Stimulated activated CD4-positive, alpha-beta T cell treated with anti-CD3 and anti-CD28 coated beads, Interleukin-1b, Interleukin-23, amount 100 ng/mL, for 48 hours (primary cell): ENCODE measurements at places on chromosomes 2 and 18.

DNA sequence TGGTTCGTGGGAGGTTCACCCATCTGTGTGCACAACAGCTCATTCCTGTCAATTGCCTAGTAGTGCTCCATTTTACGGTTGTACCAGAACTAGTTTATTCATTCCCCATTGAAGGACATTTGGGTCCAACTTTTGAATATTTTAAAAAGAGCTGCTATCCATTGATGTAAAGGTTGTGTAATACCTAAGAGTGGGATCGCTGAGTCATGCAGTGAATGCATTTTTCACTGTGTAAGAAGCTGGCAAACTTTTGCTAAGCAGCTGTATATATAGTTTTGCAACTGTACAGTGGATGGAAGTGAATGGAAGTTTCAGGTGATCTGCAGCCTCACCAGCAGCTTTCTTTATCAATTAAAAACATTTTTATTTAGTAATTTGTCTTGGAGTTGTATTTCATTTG, 104.5 kb downstream of the DCDC2C start:
- DNase-seq: no peak

- peak; percentile 81 for DNase-seq
These were observed 36.6 kb downstream of the COPS8 start for GRCh38 chr2:237122214-237122666.

DNA sequence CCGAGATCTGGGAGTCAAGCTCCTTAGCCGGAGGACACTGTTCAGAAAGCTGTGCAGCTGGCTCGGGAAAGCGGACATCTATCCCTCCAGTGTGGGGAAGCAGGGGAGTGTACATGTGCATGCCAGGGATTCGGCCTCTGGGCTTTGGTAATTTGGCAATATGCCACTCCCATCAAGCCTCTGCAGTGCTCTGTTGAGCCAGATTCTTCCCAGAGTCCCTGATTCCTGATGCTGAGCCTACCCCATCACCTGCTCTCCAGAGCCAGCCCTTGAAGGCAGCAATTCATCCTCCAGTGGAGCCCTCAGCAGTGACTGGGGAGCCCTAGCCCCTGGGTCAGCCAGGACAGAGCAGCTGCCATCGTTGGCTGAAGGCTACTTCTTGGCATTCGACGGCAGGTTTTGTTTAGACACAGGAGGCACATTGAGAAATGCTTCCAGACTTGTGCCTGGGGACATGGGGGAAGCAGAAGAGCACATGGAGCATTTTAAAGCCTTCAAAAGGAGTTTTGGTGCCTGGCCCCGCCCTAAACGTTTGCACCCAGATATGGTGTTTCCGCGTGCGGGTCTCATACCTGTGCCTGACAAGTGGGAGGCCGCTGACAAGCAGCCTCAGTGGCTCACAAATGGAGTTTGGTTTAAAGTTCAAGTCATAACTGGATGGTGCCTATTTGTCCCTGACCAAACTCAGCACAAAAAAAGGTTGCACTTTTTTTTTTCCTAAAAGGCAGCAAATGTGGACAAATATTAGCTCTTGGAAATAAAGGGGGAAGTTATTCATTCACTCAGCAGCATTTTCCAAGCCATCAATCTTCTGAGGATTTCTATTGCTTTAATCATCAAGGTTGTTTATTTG, 272.8 kb downstream of the CYRIA start:
- DNase-seq: no peak

DNA sequence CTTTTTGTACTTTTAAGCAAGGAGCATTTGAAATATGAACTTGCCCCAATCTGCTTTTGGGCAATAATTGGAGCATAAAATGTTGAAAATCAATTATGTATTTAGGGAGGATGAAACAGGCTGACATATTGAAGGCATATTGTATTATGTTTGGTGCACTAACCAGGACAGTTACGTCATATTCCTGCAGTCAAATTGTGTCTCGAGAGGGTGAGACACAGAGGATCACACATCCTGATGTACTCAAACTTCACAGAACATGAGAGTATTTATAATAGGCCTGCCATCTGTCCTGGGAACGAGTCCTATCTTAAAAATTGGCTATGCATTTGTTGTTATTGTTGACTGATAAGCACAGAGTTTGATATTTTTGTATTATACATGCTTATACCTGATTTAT, 44.7 kb downstream of the TANC1 start:
- DNase-seq: no peak

GRCh38 chr2:46550686-46551404, 71.5 kb downstream of the TMEM247 start:
- no peak for DNase-seq

GRCh38 chr2:38631976-38632375, 29.2 kb upstream of the HNRNPLL start:
- no peak for DNase-seq

GRCh38 chr2:191818725-191819350, 28.1 kb downstream of the CAVIN2 start:
- no peak for DNase-seq

- no peak for DNase-seq
These were observed 56.3 kb downstream of the SRBD1 start for GRCh38 chr2:45554742-45555140.

GRCh38 chr2:64394153-64394552, 59.8 kb upstream of the LGALSL start:
- no peak for DNase-seq

DNA sequence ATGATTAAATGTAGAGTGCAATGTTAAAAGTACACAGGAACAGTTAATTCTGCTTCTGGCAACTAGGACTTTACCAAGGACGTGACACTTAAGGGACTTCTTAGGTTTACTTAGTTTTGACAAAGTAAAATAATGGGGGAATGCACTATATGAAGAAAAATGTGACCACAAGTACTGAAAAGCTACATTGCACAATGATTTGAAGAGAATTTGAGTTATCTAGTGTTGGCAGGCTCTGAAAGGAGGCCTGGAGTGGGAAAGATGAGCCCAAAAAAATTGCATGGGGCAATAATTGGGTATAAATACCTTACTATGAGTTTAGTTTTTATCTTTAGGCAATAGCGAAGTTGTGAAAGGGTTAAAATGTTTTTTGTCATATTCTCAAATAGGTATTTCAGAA, 173.7 kb downstream of the DOK6 start:
- DNase-seq: no peak

- no peak for DNase-seq
These were observed 15.4 kb downstream of the TMEM163 start for GRCh38 chr2:134703426-134703825.

DNA sequence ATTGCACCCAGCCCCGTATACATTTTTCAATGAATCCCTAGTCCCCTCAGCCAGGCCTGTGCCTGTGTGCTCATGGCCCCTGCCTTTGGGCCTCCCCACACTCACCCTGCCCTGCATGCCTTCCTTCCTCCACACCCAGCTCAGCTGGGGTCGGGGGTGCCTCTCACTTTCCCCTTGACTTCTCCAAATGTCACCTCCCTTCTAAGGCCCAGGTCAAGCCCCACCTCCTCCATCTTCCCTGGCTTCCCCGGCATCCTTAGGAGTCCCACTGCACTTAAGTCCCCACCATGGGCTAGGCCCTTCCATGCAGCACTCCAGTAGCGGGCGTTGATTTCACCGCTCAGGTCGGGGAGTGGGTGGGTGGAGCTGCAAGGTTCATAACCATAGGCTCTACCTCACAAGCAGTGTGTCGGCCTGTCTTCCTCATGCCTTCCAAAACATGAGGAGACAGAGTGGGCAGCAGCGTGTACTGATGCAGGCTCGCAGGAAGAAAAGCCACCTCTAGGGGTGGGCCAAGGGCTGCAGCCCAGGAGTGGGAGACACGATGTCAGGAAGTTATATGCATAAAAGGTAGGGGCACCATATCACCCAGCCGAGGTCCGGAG, 47.7 kb downstream of the DNMT3A start:
- DNase-seq: no peak

DNA sequence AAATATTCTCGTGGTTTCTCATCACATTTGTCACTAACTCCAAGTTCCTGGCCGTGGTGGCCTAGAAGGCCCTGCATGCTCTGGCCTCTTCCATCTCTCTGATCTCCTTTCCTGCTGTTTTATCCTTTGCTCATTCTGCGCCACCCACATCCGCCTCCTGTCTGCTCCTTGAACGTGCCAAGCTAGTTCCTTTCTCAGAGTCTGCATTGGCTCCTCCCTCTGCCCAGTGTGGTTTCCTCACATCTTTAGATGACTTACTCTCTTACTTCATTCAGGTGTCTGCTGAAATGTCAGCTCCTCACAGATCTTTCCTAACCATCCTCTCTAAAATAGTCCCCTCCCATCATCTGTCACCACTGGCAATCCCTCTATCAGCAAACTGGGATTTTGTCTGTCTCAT, 158.6 kb upstream of the RBMS1 start:
- DNase-seq: peak; percentile 70

GRCh38 chr18:68114989-68115388, 598.5 kb upstream of the DSEL start:
- no peak for DNase-seq

GRCh38 chr2:129748250-129748649, 231.2 kb upstream of the RAB6C start:
- DNase-seq: no peak

- DNase-seq: no peak
These were observed 218.4 kb upstream of the VRK2 start for GRCh38 chr2:57828221-57828620.

DNA sequence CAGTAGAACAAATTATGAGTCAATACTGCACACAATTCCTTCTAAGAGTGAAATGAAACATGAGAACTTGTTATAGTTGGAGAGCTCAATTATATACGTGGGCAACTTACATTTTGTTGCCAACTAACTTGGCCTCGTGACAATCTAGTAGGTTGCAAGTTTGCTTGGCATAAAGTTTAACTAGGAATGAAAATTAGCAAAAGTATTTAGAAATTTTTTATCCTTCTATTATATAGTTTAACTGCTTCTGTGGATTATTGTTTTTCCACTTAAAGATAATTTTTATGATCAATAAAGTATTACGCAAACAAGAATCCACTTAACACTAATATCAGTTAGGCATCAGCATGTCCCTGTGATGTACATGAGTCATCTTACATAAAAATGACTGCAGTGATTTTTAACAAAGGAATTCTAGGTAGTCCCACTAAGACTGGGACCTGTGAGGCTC, 41.1 kb downstream of the FAM124B start:
- DNase-seq: no peak

DNA sequence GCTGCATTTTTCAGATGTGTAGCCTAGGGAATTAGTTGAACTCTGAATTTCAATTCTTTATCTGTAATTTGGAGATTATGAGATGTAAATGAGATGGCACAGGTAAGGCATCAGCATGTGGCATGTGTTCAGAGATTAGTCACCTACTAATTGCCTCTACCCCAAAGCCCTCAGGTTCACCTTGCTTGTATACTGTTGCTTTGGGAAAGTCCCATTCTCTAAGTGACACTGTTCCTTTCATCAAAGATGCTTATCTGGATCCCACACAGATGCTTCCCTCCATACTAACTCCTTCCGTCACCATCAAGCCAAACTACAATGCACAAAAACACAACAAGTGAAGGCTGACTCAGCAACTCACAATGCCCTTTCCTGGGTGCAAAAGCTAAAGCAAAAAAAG, 143.7 kb downstream of the LRATD1 start:
- DNase-seq: no peak

DNA sequence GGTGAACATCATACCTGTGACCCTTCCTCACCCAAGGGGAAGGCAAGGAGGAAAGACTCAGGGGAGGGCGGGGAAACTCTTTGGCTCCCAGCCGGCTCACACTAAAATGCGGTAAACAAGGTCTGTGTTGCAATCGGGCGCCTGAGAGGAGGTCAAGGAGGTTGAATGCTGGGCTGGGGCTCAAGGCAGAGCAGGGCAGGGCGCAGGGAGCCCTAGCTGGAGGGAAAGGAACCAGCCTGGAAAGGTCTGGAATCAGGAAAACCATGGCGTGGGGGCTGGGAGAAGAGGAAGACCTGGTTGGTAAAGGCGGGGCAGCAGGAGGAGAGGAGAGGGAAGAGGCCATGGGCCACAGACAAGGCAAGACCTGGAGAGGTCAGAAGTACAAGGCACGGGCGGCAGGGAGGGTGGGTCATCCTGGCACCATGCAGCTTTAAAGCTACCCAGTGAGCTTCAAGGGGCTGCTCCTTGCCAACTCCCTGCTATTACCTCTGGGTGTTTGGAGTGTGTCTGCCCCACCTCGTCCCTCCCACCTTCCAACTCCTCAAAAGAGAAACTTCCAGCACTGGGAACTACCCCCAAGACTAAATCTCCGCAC, 4.8 kb upstream of the TMEM37 start:
- no peak for DNase-seq

- DNase-seq: no peak
These were observed 25.7 kb downstream of the ABHD3 start for GRCh38 chr18:21678859-21679258.

DNA sequence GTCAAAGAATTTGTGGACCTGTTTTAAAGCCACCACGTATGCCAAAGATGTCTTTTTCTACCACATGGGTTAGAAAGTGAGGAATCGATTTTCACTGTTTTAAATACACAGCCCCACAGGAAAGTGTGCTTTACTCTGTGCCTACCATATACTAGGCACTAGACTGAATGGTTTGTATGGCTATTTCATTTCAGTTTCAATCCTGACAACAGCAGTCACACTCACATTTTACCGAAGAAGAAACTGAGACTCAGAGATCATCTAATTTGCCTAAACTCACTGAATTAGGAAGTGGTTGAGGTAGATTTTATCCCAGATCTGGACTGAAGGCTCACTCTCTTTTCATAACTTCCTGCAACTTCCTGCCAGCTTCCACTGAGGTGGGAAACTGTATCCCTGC, 176.4 kb downstream of the ALK start:
- DNase-seq: no peak

DNA sequence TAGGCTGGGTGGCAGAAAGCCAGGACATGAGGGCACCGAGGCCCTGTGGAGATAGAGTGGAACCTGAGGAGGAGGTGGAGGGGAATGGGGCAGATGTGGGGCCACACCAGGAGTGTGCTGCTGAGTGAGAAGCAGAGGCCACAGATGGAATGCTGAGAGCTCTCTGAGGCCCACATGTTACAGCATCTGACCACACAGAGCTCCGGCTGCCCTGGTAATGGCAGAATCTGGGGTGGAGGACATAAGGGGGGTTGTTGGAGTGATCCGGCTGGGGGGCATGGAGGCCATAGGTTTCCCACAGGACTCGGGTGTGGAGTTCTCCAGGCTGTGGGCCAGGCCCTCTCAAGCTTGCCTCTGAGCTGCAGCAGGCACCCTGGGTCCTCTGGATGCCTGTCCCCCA, 3.8 kb downstream of the MZT2B start:
- DNase-seq: no peak
